ENCODE measurements at places on chromosomes 4 and X.

GRCh38 chrX:132086672-132087071, 41.1 kb downstream of the FRMD7 start:
- DNase-seq, result no peak

- no peak for DNase-seq
Measured at GRCh38 chr4:26334366-26334765, 13.6 kb downstream of the RBPJ start.

GRCh38 chrX:51608766-51609165, 9.9 kb downstream of the CENPVL3 start:
- no peak for DNase-seq

GRCh38 chrX:130110379-130111219, at the start of gene ELF4:
TSS of gene ELF4 (minus strand) at chrX:130110497. CDS start at chrX:130081330, 29,167 bp downstream.
- no peak for DNase-seq

DNA sequence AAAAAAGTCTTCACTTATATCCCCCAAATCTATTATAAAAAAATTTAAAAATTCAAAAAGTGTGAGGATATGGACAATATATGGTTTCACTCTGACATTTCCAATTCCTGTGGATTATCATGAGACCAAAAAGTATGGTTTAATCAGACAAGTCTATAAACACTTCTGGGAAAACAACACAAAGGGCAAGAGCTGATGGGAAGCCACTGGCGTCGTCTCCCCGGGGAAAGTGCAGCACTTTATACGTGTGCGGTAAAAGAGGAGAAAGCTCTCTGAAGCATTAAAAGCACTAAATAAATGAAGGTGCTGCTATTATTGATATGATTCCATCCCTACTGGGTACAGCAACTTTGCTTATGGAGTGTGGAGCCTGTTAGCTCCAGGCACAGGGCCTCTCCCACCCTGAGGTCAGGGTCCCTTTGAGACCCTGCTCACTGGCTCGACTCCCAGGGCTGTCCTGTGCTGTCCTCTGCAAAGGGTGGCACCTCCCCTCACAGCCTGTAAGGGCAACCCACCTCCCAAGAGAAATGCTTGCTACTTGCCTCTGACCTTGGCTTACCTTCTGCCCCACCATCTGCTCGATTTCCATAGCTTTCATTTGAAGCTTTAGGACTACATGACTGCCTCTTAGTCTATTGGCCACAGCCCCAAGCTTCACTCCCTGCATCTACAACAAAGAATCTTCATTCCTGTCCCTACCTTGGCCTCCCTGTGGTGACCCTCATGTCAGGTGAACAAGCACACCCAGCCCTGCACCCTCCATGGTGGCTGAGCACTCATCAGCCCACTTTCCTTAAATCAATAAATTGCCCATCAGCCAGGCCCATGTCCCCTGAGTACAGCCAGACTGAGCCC, 248.6 kb downstream of the HNRNPD start:
- DNase-seq, result no peak

DNA sequence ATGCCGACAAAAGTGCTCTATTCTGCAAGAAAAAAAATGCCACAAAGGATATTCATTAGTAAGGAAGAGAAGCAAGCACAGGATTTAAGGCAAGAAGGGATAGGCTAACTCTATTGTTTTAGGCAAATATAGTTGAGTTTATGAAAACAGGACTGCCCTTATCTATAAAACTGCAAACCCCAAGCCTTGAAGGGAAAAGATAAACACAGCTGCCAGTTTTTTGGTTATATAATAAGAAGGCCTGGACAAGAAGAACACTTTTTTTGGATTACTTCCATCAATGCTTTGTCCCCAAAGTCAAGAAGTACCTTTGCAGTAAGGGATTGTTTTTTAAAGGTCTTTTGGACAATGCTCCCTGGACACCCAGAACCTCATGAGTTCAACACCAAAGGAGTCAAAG, 45.4 kb upstream of the WWC2 start:
- DNase-seq, result no peak

GRCh38 chr4:160826339-160826679, 1337.5 kb downstream of the FSTL5 start:
- DNase-seq, result no peak

- no peak for DNase-seq
Measured at GRCh38 chr4:99252746-99253145, 33.7 kb upstream of the ADH6 start.

DNA sequence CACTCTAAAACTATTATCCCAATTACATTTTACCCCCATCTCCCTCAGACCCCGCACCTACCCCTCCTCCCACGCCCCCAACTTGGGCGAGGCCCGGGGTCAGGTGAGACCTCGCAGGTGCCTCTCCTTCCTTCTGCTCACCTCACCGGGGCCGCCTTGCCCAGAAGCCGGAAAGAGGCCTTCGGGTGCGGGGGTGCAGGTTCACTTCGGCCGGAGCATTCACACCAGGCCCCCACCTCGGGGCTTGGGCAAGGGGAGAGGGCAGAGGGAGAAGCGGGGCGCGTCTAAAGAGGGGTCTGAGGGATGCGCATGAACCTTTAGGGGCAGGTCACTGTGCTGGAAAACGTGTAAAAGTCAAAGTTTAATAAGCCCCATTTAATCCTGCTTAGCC, 427 bp downstream of the ZNF182 start:
- no peak for DNase-seq

GRCh38 chrX:93169771-93170170, 503.6 kb downstream of the NAP1L3 start:
- no peak for DNase-seq

- no peak for DNase-seq
Measured at GRCh38 chr4:85864259-85865205, 389.6 kb downstream of the ARHGAP24 start.

All from RWPE2 (cell line).